Kidney (tissue), 22 donors: ENCODE measurements at places on chromosomes 16 and 17. TPM values are rescaled to one million over a fixed set of nuclear protein-coding genes. Genes with fewer than 3 reads are reported as not detected.

DNA sequence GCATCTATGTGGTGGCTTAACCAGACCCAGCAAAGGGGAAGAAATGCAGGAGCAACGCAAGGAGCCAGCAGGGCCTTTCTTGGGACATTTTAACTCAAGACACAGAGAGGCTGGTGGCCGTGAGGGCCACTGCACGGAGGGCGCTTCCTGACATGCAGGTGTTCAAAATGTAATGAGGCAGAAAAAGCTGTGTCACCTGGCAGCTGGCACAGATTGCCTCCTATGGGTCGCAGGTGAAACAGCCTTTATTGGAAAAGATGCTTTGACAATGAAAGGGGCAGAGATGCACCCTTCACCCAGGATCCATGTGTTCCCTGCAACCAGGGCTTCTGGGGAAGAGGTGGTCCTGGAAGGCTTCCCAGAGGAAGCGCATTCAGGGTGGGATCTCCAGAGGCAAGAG lies 219.3 kb downstream of the XYLT1 start:
- DNase-seq = no peak

HBA1 gene
- polyA plus RNA-seq = 2.6 TPM

GRCh38 chr16:84032458-84033178 lies 10.0 kb downstream of the SLC38A8 start:
- no peak for DNase-seq

GRCh38 chr17:55496094-55496881 lies 15.0 kb downstream of the SMIM36 start:
- DNase-seq = no peak

- DNase-seq = peak; percentile 27
Measured at GRCh38 chr17:7146115-7146514, 31.5 kb upstream of the ASGR2 start.

PPP1R9B gene
- 17.1 TPM for polyA plus RNA-seq

DNA sequence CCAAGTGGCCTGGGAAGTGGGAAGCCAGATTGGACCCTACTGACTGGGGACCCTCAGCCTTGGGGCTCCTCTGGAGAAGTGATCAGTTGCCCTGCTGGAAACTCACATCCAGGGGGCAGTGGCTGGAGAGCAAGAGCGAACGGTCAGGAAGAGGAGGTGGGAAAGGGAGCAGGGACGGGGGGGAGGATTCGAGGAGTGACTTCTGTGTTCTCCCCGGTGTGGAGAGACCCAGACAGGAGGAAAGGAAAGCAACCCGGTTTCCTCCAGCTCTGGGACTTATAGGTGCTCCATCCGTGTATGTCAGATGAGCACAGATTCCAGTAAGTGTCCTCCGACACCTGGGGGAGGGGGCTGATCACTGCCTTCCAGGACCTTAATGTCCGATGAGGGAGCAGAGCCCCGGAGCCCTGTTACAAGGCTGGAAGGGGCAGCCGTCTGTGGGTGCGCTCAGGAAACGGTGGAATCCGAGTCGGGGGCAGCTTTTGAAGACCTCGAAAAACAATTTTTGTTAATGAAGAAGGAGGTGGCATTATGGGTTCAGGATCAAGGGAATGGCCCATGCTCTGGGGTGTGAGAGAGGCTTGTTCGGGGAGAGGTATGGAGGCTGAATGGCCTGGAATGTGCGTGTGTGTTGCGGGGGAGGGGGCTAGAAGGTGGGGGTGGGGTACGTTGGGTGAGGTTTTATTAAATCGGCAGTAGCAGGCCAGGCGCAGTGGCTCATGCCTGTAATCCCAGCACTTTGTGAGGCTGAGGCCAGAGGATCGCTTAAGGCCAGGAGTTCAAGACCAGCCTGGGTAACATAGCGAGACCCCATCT lies 34.8 kb upstream of the NDRG4 start:
- DNase-seq = peak; percentile 50

DNA sequence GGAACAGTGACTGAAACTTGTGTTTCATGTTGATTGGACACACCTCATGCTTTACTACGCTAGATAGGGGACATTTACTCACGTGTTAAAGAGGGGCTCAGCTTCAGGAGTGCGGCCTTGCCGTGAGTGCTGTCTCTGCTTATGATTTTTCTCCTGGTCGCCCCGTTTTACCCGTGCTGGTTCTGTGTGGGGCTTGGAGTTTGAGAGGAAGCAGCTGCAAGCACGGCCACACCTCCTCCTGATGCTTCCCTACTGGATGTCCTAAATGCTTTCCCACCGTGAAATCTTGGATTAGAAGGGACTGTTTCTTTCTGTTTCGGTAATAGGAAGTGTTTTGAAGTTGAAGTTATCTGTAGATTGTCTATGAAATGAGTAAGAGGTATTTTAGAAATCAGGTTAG lies 54.0 kb upstream of the ZNF750 start:
- peak; percentile 31 for DNase-seq

DNA sequence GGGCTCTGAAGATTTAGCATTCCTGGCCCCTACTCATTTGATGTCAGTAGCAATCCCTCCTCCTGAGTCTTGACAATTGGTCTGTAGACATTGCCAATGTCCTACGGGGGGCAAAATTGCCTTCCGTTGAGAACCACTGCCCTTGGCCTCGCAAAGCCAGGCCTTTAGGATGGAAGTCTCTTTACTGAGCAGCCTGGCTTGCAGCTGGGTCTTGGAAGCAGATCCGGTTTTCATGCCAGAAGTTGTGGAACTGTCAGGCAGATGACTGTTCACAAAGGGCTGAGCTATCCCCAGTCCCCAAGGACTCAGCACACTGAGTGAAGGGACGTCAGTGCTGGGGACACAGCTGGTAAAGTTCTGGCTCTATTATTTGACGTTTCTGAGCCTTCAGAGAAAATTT lies 83.2 kb downstream of the WSCD1 start:
- DNase-seq = no peak

GRCh38 chr16:60510941-60511340 lies 1525.3 kb downstream of the CDH8 start:
- DNase-seq = no peak

- DNase-seq = no peak
Measured at GRCh38 chr17:35735036-35735805, 3.8 kb downstream of the RASL10B start.

- DNase-seq = no peak
Measured at GRCh38 chr16:50268352-50268751, 2.0 kb downstream of the ADCY7 start.

GRCh38 chr16:57430955-57431354 lies 16.2 kb downstream of the CIAPIN1 start:
- no peak for DNase-seq

DNA sequence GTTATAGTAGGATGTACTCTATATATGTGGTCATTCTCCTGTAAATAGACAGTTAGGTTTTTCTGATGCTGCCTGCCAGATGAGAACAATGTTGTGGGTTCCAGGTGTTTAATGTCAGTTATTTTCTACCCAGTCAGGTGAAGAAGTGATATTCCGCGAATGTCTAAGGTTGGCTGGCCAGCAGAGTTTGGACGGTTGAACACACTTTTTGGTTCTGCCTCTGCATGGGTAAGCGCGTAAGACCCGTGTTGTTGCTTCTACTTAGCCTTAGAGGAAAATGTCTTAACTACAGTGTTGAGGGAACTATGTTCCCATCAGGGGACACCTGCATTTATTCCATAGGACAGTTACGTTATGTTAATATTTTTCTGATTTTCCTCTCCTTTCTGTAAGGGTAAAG lies 162.6 kb downstream of the MAP2K6 start:
- no peak for DNase-seq

- no peak for DNase-seq
Measured at GRCh38 chr16:1071561-1072225, 854 bp upstream of the SSTR5 start.

GRCh38 chr16:51272420-51272819 lies 121.3 kb upstream of the SALL1 start:
- DNase-seq = no peak

DNA sequence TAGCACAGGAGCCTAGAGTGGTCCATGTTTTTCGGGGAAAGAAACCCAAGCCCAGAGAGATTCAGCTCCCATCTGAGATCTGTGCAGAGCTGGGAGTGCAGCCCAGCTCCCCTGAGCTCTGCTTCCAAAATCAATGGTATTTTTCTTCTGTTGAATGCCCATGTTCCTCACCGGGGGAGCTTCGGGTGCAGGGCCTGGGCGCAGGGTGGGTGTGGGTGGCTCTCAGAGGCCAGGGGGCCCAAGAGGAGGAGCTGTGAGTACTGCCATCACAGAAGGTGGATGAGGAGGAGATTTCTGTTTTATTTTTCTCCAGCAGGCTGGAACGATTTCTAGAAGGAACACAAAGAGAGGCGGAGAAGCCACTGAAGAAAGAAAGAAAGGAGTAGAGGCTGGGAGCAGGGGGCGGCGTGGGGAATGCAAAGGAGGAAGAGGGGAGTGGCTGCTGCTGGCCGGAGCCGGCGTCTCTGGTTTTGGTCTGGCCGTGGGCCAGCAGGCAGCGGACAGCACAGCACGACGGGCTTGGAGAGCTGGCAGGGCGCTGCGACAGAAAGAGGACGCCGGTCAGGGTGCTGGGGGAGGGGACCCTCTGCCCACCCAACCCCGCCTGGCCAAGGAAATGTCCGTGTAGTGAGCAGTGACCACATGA lies 76.2 kb upstream of the KSR1 start:
- peak; percentile 74 for DNase-seq
